ENCODE measurements at places on chromosomes 2 and 18.

GRCh38 chr2:47512581-47513083 lies 109.7 kb downstream of the MSH2 start:
- no peak for DNase-seq

- DNase-seq: no peak
Measured at GRCh38 chr2:134668821-134669220, 50.0 kb downstream of the TMEM163 start.

GRCh38 chr2:99942561-99943347 lies 199.6 kb downstream of the AFF3 start:
- DNase-seq: no peak

DNA sequence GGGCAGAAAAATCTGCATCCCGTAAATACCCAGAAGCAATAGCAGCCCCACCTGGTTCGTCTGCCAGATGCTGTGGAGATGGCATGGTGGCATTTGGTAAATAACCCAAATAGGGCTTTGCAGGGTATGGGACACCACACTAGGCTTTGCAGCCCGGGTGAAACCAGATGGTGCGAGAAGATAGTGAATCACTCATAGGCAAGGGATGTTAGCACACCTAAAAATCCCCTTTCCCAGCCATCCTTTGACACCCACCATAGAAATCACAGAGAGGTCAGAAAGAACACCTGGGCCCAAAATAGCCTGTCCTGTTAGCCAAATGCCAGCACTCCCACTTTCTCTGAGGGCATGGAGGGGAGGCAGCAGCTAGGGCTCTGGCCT lies 47.6 kb downstream of the BCL11A start:
- peak; percentile 57 for DNase-seq

GRCh38 chr2:44949329-44950151 lies 8.0 kb downstream of the SIX3 start:
- no peak for DNase-seq

GRCh38 chr2:168722592-168722991 lies 79.8 kb upstream of the NOSTRIN start:
- no peak for DNase-seq

GRCh38 chr2:239660390-239661230 lies 259.8 kb upstream of the HDAC4 start:
- no peak for DNase-seq

DNA sequence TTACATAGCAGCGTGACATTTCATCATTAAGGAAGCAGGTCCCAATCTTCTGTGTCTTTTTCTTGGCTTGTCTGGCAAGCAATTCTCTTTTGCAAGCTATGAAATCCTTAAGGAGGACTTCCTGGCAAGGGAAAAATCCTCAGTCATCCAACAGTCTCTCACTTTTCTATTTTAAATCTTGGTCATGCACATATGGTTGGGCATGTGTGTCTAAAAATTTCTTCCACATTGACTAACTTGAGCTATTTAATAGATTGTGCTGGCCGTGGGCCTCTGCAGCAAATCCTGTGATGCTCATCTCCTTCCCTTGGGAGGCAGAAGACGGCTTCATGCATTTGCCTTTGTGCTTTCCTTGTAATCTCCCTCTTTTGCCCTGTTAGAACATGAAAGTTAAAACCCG lies 634.3 kb upstream of the FANCL start:
- DNase-seq: no peak

GRCh38 chr18:13511961-13512577 lies 214.3 kb downstream of the FAM210A start:
- DNase-seq: no peak

- peak; percentile 37 for DNase-seq
Measured at GRCh38 chr18:2889761-2890192, 43.0 kb downstream of the EMILIN2 start.

DNA sequence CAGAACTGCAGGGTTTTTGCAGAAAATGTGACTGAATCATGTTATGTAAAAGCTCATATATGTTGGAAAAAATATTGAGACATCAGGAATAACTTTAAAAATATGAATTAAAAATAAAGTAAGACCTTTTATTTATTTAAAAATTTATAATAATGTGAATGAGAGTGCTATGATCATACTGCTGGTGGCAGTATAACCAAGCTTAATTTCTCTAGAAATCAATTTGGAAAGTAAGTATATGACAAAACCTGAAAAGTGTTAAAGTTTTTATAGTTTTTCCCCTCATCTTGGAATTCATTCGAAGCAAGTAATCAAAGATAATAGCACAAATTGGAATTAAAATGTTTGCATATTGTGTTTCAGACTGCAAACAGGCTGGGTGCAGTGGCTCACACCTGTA lies 7.5 kb downstream of the SLC39A10 start:
- no peak for DNase-seq

DNA sequence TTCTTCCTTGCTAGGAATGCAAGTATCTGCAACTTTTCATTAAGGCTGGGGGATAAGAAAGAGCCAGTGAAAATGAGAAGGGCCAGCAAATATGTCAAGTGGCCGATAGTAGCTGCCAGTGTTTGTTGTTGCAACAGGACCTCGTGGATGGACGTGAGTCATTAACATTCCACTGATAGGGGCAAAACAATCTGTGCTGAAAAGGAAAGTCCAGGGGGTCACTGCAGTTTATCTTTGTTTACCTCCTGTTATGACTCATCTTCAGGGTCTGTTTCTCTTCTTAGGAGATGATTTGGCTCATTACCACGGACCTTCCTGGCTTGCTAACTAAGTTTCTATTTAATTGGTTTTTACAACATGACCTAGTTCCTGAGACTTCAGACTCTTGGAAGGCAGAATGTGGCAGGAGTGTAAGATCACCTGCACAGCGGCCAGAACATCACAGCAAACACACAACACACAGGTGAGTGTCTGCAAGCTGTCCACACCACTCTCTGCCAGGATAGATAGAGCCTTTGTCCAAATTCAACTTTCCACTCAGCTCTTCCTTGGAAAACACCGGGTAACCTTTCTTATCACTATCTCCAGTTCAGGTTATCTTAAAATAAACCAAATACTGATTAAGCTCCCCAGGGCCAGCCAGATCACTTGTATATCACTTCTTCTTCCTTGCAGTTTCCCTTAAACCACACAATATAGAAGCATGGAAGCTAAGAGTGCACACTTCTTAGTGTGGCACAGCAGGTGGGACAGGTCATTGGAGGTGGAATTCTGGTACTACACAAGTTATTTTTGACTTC lies 157.5 kb upstream of the LMAN1 start:
- no peak for DNase-seq

- no peak for DNase-seq
Measured at GRCh38 chr2:1641523-1641922, 102.8 kb downstream of the PXDN start.

GRCh38 chr18:3329471-3329870 lies 67.5 kb downstream of the MYL12B start:
- no peak for DNase-seq

DNA sequence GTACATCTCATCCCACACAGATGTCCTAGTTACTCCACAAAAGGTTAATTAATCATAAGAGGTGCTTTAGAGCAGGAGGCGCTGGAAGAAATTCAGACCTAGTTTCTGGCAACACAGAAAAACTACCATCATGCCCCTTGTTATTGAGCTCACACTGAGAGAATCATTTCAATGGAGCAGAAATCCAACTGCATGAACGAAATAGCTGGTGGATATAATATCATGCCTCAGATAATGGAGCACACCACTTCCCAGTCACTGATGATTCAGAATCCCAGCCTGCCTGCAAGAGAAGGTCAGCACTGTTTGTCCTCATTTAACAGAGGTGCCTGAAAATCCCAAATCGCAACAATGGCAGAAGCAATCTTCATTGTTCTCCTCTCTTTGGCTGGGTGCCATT lies 125.8 kb upstream of the CREB1 start:
- no peak for DNase-seq

DNA sequence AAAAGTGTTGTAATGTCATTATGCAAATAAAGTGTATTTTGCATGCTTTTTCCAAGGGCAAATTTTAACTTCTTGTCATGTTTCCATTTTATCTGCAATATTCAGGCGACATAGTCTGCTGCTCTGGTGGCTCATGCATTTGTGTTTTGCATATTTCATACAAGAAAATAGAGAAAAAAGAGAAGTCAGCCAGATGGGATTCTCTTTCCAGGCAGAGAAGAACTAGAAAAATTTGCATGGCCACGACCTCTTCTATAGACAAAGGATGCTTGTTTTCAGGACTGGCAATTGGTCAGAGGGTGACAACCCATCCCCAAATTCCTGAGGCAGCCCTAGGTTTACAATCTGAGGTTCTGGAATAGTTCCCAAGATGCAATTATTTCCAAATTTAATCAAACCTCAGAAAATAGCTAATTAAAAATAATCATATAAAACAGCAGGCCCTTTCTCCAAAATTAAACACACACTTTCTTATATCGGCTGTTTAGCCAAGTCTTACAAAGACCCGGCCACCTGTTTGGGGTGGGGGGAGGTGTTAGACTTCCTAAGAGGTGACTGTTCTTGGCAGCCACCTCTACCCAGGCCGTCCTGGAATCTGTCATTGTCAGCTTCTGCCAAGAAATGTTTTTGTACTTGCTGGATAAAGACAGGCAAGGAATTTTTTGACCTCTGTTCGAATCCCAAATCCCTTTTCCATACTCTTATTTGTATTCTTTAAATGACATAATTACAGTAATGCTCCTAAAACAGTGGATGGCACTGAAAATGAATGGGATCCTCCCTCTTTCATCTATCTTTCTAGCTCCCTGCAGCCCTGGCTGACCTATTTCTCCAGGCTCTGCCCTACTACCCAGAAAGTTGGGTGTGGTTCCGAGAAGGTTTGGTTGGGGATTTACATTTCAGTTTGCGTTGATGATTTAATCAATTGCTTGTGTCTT lies 20.8 kb upstream of the SOS1 start:
- peak; percentile 92 for DNase-seq

GRCh38 chr2:169362894-169363559 lies 693 bp upstream of the LRP2 start:
- no peak for DNase-seq

DNA sequence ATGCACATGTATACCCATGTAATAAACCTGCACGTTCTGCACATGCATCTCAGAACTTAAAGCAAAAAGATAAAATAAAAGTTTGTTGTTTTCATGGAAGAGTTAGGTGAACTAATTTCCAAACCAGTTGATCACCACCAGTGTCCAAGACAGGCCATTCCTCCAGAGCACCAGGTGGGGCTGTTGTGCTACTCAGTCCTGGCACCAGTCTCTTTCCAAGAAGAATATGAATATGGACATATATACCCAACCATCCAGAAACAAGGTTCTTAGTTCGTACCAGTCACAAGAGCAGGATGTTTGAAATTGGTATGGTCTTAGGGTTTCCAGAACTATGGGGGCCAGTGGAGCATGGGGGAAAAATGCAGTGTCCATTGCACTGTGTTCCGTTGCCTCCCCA lies 17.2 kb upstream of the TNP1 start:
- no peak for DNase-seq

GRCh38 chr18:57841568-57841967 lies 38.5 kb upstream of the ATP8B1 start:
- no peak for DNase-seq

DNA sequence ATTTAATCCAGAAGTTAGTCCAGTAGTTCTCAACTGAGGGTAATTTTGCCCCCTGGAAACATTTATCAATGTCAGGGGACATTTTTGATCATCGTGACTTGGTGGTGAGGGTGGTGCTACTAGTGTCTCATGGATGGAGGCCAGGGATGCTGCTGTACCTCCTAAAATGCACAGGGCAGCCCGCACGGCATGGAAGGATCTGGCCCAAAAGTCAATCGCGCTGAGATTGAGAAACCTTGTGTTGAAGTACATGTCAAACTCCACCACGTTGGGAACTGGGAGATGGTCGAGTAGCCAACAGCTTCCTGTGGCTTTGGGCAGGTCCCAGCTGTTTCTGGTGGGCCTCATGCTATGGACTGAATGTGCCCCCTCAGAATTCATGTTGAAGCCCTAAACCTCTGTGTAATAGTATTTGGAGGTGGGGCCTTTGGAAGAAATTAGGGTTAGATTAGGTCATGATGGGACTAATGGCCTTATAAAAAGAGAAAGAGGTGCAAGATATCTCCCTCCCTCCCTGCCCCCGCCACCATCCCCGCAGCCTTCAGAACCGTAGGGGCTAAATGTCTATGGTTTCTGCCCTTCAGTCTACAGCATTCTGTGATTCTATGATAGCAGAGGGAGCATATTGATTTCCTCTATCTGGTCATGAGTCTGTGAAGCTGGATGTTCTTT lies 259.7 kb downstream of the MYCN start:
- DNase-seq: no peak

GRCh38 chr2:61727746-61728145 lies 126.1 kb downstream of the FAM161A start:
- no peak for DNase-seq

GRCh38 chr2:144999071-144999875 lies 479.4 kb upstream of the ZEB2 start:
- no peak for DNase-seq

- DNase-seq: no peak
Measured at GRCh38 chr18:44783371-44783770, 102.7 kb downstream of the SETBP1 start.

- DNase-seq: no peak
Measured at GRCh38 chr18:58495634-58496033, 133.3 kb downstream of the ALPK2 start.

- DNase-seq: no peak
Measured at GRCh38 chr2:100928235-100928634, 73.9 kb upstream of the RPL31 start.

DNA sequence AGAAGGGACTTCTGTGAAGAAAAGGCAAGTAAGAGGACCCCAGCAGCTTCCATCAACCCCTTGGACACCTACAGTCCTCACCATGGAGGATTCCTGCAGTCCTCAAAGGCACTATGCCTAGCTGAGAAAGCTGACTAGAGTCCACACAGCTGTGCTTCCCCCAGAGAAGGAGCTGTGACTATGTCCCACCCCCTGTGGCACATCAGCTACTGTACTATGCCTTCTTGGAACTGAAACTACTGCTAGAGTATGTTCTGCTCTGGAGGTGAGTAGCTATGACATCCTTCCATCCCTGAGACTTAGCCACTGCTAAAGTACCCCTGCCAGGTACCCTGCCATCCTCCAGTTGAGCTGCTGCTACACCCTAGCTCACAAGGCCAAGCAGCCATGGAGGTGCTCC lies 690.2 kb upstream of the CHAC2 start:
- DNase-seq: no peak

- DNase-seq: no peak
Measured at GRCh38 chr2:150781142-150781541, 293.7 kb upstream of the RND3 start.

GRCh38 chr18:43271593-43272432 lies 5.5 kb downstream of the SYT4 start:
- peak; percentile 47 for DNase-seq

- DNase-seq: no peak
Measured at GRCh38 chr2:72415241-72415661, 267.6 kb upstream of the CYP26B1 start.

GRCh38 chr2:167293943-167294775 lies 405.9 kb downstream of the XIRP2 start:
- no peak for DNase-seq

GRCh38 chr18:13289481-13290205 lies 71.1 kb downstream of the LDLRAD4 start:
- DNase-seq: no peak

GRCh38 chr2:46720592-46721185 lies 194.9 kb downstream of the MCFD2 start:
- DNase-seq: no peak

GRCh38 chr2:241217320-241218031 lies 29.0 kb downstream of the ANO7 start:
- no peak for DNase-seq

Data from hematopoietic multipotent progenitor cell treated with erythropoietin and hydrocortisone succinate and interleukin-3 and kit ligand, for 15 days (in vitro differentiated cells).